ENCODE measurements at places on chromosomes 1 and 21.

- no peak for DNase-seq
These were observed 13.2 kb downstream of the HMGB4 start for GRCh38 chr1:33876970-33877650.

- peak; percentile 11 for DNase-seq
These were observed 37.0 kb downstream of the COL6A1 start for GRCh38 chr21:46018615-46019014.

GRCh38 chr1:77120950-77121349 is 98.3 kb downstream of the PIGK start:
- no peak for DNase-seq

GRCh38 chr1:30748699-30749401 is 8.7 kb downstream of the LAPTM5 start:
- no peak for DNase-seq

- no peak for DNase-seq
These were observed 3.8 kb downstream of the C1orf35 start for GRCh38 chr1:228099331-228099732.

DNA sequence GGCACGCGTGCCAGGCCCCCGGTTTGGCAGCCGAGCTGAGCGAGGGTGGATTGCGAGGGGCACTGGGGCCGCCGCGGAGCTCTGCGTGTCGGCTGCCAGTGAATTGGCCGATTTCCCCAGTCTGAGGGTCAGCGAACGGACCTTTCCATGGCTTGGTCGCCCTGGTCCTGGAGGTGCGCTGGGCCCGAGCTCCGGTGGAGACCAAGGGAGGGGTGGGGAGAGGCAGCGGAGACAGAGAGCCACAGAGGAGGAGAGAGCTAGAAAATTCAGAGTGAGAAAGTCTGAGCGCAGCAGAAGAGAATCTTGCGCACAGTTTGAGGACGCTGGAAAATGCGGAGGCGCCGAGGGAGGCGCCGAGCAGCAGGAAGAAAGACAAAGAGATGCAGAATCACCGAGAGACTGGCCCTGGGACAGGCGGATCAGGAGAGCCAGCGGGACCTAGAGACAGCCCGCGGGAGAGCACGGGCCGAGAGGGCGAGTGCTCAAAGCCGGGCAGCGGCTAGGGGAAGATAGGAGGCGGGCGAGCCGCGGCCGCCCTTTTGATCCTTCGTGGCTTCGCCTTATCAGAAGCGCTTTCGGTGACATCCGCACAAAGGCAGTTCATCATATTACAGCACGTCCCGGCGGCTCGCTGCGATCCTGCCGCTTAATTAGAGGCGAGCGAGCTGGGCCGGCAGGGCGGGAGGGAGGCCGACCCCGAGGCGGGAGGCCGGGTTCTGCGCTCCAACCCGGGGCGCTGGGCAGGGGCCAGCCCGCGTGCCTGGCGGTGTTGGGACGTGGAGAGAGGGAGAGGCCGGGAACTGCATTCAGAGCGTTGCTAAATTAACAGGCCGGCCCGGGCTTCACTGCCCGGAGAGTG is 12.7 kb downstream of the PAX7 start:
- no peak for DNase-seq

DNA sequence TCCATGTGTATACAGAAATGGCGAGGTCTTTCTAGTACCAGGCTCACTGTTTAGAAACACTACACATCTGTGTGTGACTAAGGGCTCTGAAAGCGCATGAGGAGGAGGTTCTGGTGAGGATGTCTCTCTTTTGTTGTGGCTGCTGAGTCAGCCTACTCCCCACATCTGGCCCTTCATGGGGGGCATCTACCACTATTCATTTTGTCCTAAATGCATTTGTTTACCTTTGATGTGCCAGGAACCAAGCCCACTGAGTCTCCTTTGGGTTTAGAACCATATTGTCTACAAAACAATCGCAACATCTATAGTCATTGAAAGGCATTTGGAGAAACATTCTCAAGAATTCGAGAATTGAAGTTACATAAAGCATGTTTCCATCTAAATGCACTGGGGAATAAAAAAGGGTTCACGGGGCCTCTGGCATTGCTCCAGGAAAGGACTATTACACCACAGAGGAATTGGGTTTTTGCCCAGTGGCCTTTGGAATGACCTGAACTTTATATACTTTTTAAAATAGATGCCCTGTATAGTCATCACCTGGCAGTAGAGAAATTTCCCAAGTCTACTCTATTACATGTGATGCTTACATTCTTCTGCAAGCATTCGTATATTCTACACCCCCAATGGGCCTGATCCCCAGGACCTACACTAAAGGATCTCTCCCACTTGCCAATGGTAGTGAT is 35.1 kb upstream of the ADORA3 start:
- no peak for DNase-seq

GRCh38 chr1:202551683-202552082 is 158.6 kb downstream of the SYT2 start:
- DNase-seq = no peak

- DNase-seq = no peak
These were observed 3.3 kb upstream of the TMEM240 start for GRCh38 chr1:1543706-1544099.

GRCh38 chr21:37642493-37642892 is 273.8 kb downstream of the KCNJ6 start:
- no peak for DNase-seq

DNA sequence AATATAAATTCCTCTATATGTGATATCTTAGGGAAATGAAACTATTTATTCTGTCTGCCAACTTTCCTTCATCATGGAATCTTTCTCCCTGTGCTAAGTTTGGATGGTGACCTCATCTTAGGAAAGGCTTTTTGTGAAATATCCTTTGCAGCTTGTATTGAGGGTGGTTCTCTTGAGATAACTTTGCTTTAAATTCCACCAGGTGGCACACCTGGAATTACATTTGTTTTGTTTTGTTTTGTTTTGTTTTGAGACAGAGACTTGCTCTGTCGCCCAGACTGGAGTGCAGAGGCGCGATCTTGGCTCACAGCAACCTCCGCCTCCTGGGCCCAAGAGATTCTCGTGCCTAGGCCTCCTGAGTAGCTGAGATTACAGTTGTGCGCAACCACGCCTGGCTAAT is 7.6 kb upstream of the CD1A start:
- no peak for DNase-seq

- DNase-seq = no peak
These were observed 18.8 kb downstream of the PPP1R12B start for GRCh38 chr1:202367271-202367670.

DNA sequence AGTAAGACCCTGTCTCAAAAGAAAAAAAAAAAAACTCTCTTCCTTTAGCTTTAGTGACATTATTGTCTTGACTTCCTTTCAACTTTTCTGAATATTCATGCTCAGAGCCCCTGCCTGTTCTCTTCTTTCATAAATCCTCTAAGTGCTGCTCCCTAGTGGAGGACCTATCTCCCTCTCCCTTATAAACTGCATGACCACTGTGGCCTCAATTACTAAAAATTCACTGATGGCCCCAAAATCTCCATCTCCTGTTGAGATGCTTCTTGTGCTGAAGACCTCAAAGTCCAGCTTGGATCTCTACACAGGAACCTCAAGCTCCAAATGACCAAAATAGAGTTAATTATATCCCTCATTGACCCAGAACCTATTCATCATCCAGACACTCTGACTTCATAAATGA is 7.8 kb downstream of the ITLN1 start:
- DNase-seq = no peak

DNA sequence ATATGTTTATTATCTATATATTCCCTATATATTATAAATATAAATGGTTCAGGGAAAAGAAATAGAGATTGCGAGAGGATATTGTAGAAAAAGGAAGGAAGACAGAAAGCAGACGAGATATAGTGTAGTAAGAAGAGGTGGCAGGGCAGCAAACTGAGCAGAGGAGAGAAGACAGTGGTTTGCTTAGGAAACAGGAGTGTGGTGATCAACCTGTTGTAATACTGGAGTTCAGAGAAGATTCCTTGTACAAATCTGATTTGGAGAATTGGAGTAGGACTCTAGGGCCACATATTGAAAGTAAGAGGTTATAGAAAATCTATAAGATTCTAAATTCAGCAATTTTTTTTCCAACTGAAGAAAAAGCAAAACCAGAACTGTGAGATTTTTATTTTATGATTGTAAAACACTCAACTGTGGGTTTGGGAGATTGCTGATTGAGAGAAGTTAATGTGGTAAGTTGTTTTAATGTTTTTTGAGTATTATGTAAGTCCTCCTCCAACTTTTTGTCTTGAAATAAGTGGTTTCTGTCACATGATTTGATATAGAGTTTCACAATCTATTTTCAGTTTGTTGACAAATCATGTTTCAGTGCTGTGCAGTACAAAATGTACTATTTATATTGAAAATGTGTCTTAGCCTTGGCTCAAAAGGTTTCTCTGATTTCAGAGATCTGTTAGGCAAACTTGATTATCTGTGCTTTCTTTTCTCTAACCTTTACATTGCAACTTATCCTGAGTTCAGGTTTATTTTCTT is 9.6 kb upstream of the AMY2B start:
- DNase-seq = no peak

DNA sequence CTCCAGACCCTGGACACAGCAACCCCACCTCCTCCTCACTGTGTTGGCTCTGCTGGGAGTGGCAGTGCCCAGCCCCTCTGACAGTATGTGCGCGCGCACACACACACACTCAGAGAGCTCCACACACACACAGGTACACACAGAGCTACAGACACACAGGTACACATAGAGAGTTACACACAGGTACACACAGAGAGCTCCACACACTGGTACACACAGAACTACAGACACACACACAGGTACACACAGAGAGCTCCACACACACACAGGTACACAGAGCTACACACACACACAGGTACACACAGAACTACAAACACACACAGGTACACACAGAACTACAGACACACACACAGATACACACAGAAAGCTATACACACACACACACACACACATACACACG is 6.3 kb upstream of the PRKCZ start:
- DNase-seq = no peak

GRCh38 chr21:42423685-42424084 is 20.0 kb downstream of the UBASH3A start:
- no peak for DNase-seq

DNA sequence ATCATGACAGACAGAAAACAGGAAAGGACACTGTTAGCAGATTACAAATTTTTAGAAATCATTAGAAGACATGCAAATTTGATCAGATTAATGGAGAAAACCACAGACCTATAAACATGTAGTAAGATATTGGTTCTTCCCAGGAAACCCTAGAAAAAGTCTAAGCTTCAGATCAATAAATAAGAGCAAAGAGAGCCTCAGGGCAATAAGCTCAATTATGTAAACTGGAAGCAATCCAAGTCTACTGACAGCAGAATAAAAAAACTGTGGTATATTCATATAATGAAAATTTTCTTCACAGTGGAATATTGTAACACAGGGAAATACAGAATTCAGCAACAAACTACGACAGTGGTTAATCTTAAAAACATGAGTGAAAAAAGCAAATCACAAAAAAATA is 36.3 kb downstream of the NRDC start:
- no peak for DNase-seq

DNA sequence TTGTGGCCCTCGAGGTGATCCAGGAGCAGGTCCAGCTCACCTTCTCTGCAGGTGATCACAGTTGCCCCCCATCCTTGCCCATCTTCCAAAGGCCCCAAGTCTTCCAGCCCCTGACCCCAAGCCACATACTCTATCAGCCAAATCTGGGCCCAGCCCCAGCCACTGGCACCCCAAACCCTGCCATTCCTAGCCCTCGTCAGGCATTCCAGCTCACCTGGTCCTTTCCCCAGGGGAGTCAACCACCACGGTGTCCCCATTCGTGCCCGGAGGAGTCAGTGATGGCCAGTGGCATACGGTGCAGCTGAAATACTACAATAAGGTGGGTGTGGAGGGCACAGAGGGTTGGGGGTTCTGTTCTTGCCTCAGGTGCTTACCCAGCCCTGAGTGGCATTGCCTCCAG is 12.2 kb downstream of the CELSR2 start:
- DNase-seq = no peak

- DNase-seq = no peak
These were observed 325.1 kb downstream of the HHAT start for GRCh38 chr1:210653771-210654170.

DNA sequence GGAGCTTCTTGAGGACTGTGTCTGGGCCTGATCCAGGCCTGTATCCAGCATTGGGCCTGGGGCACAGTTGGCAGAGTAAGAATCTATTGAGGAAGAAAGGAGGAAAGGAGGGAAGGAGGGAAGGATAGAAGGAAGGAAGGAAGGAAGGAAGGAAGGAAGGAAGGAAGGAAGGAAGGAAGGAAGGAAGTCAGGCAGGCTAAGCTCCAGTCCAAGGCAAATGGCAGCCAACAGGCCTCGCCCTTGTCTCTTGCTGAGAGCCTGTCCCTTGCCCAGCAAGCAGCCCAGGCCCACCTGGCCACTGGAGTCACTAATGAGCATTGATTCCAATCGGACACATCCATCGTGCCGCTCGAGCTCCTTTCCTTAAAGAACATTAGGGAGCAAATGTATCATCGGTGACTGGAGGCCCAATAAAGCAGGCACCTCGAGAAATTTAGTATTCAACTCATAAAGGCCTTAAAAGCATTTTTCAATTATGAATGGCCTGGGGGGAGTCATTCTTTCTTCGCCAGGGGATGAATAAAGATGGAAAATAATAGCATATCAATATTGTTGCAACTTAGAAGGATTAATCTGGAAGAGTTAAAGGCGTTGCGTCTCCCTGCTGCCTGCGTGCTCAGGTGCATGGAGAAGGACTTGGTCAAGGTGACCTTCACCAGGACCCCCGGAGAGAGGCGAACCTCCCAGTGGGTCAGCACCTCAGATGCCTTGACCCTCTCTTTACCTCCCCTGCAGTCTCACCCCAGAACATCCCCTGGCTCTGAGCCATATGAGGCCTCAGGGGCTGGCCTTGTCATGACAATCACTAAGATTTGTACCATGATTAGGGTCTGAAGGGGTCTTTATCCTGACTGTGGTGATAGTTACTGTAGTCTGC is 144.5 kb upstream of the RUNX3 start:
- no peak for DNase-seq

GRCh38 chr1:242025681-242026080 is 26.8 kb upstream of the MAP1LC3C start:
- no peak for DNase-seq

DNA sequence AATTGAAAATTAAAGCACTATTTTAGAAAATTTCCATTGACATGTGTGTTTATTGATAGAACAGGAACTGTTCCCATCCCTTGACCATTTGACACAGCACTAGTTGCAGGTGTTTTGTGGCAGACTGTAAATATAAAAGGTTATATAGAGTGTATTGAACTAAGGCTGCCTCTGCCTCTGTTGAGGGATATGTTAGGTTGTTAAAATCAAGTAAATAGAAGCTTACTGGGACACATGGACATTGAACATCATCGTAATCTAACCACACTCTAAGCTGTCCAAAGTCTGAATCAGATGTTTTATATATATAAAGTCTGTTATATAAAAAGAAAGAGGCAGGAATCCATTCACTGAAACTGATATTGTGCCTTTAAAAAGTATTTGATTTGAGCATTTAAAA is 308.1 kb upstream of the PKN2 start:
- no peak for DNase-seq

GRCh38 chr1:115402753-115403184 is 64.7 kb upstream of the NGF start:
- no peak for DNase-seq

Measured in CMK (cell line).